ENCODE measurements at places on chromosomes 13 and 19.

DNA sequence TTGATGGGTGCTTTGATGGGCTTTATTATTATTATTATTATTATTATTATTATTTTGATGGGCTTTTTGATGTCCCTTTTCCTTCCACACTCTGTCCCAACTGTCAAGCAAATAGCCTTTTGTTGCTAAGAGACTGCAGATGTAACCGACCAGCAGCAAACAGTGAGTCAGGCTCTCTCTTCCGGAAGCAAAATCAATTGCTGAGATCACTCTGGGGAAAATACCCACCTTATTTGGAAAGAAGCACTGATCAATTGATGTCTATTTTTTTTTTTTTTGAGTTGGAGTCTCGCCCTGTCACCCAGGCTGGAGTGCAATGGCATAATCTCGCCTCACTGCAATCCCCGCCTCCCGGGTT, 2.9 kb downstream of the LDLR start:
- DNase-seq = no peak

- no peak for DNase-seq
Measured at GRCh38 chr13:71474936-71475335, 392.1 kb downstream of the DACH1 start.

GRCh38 chr13:92804926-92805325, 421.7 kb upstream of the GPC6 start:
- no peak for DNase-seq

DNA sequence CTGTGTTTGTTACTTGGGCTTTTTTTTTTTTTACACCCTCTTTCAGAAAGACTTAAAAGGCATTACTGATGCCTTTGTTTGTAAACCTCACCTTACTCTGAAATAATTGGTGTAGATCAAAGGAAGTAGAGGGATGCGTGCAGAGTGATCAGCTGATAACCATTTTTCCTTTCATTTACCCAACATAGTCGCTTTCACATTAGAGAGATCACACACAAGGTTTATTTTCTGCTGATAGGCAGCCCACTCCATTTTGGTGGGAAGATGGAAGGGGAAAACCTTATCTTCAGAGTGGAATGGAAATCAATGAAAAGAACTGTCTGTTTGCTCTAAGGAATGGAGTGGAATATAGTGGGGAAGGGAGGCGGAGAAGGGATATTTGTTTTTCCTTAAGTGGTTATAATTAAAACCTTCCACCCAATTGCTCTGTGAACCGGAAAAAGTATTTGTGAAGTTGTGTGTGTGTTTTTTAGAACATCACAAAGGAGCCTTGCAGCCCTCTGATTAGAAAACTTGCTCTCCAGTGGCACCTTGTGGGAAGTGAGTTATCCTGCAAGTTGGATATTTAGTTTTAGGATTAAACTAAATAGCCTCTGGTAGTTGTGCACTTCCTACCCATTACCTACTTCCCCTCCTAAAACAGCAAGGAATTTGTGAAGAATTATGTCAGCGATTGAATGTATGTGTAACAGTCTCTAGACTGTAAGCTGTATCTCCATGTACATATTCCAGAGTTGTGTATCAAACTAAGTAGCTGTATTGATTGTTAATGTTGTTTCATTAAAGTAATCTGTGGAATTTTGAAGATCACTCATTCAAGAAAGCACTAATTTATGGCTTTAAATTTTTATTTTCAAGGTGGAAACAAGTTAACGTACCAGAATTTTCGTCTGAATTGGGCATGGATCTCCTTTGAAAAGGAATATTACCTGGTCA, 76.8 kb downstream of the FREM2 start:
- DNase-seq = no peak

DNA sequence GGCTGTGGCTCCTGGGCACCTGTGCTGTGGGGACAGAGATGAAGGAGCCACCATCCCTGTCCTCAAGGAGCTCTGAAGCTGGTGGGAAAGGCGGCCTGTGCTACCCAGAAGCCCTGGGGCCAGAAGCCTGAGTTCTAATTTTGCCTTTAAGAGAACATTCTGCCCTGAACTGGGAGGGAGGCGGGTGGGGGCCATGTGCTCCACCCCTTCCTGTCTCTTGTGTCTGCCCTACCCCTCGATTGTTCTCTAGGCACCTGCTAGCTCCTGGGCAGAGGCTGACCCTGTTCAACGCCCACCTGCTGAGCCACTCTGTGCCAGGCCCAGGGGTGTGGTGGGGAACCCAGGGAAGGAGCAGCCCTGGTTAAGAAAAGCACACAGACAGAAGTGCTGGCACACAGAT, 5.9 kb downstream of the TRAPPC6A start:
- no peak for DNase-seq

DNA sequence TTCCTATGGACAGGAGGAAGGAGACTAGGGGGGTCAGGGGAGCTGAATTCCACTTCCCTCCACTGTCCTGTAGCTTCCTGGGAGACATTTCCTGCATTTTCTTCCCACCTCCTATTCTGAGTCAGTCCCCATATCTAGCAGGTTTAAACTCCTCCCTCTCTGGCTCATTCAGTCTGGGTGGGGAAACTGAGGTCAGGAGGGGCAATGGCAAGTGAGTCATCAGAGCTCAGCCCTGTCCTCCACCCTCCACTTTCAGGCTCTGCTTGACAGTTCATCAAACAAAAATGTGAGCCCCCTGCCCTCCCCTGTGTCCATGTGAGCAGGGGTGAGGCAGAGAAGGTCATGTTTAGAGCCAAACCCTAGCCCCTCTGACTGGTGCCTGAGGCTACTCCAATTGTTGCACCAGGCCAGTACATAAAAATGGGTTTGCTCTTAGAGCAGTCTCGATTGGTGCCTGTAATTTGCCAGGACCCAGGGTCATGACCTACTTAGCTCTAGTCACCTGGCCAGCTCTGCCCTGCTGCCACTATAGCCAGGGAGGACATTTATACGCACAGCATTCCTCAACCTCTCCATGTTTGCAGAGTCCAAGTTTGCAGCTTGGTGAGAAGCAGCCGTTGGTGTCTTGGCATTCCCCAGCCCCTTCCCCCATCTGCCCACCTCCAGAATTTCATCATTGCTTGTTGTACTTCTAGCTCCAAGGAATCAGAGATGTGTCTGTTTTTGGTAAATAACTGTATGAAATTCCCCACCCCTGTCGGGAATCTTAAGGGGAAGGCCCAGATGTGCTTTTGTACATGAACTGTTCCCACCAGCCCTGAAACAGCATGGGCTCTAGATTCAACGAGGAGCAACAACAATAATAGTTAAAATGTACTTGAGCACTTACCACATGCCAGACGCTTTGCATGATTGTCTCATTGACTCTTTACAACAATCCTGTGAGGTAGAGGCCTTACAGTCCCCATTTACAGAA, 20.7 kb downstream of the SAMD4B start:
- no peak for DNase-seq

GRCh38 chr19:48812094-48812929, 1.5 kb upstream of the BCAT2 start:
- DNase-seq = no peak

GRCh38 chr13:30179597-30180276, 127.6 kb downstream of the KATNAL1 start:
- DNase-seq = no peak

DNA sequence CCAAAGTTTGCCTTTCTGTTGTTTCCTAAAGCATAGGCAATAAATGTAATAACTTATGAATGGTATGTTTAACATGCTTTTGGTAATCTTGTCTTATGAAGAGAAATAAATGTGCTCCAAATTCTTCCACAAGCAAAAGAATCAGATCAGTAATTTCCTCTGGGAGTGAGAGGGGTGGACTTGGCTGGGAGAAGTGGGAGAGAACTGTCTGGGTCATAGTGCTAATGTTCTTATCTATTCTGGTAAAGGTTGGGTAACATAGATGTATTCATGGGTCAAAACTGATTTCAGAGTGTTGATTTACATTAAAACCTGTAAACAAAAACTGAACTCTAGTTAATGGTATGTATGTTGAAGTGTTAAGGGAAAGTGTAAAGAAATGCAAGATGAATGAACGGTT, 211.7 kb upstream of the IRS2 start:
- no peak for DNase-seq

DNA sequence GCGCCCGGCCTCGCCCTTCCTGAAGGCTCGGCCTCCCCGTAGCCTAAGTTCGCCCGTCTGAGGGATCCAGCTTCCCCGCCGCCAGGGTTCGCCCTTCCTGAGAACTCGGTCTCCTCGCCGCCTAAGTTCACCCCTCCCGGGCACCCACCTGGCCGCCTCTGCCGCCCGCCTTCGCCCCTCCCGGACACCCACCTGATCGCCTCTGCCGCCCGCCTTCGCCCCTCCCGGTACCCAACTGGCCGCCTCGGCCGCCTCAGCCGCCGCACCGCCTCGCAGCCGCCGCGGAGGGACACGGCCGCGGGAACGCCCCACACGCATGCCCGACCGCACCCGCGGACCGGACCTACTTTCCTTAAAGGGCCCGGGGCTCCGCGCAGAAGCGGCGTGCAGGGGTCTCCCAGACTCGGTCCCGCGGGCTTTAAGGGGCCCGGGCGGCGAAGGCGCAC, at the start of gene MOB3A:
TSS of gene MOB3A (minus strand) at position 293 of the 446 bp plus-strand sequence. CDS start 17,766 bp downstream, outside the sequence.
- no peak for DNase-seq

DNA sequence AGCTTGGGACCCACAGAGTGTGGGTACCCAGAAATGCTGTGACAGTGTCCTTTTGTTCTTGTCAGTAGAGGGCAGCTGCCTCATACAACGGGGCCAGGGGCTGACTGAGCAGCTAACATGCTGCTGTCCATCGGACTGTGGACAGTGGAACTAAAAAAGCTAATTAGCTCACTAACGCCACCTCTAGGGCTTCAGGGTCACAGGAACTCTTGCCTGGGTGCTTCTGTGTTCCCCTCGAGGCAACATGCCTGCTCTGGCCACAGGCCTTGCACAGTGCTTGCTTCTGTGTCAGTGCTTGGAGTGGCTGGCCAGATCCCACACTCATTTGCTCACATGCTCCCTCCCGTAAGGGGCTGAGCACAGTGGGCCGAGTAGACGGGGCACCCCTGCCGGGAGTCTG, 377.0 kb downstream of the OLFM4 start:
- DNase-seq = no peak

DNA sequence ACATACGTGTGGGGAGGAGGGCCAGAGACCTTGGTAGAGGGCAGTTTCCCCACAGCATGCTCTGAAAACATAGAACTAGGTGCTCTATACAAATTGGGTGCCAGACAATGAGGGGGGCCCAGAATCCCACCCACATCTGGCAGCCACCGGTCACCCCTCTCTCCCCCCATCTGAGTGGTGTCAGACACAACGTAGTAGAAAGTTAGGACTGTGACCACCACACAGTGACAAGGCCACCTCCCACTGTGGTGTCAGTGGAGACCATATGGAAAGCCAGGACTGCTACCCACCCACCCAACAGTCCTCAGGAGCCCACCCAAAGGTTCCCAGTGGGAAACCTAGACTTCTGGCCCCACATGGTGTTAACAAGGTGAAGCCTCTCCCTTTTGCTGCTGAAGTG, 2.1 kb upstream of the ATP4B start:
- no peak for DNase-seq

DNA sequence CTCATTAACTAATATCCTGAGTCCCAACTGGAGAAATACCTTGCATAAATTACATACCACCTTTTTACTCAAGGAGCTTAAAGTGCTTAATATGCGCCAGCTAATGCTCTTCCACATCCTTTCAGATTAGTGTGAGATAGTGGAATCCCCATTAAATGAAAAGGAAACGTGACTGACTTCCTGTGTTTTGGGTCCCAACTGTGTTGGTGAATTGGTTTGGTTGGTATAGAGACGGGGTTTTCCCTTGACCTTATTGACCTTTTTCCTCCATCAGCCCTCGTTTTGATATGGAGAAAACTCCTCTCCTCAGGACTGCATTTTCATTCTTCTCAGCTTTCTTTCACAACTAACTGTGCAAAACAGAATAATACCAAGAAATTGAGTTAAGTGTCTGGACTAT, 163.5 kb downstream of the PAN3 start:
- no peak for DNase-seq

GRCh38 chr13:86282442-86282841, 483.2 kb upstream of the SLITRK6 start:
- no peak for DNase-seq

DNA sequence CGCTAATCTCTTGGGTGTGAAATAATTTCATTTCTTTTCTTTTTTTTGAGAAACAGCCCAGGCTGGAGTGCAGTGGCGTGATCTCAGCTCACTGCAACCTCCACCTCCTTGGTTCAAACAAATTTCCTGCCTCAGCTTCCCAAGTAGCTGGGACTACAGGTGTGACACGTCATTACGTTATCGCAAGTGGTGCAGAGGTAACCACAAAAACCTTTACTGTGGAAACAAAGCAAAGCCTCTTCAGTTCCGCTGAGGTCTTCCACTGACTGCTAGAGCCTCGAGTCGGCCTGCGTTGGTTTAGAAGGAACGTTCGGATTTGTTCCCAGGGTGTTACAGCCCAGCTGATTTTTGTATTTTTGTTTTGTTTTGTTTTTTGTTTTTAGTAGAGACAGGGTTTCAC, 2.0 kb upstream of the ZNF784 start:
- DNase-seq = no peak

- no peak for DNase-seq
Measured at GRCh38 chr19:43581467-43581866, 5.9 kb downstream of the PINLYP start.

DNA sequence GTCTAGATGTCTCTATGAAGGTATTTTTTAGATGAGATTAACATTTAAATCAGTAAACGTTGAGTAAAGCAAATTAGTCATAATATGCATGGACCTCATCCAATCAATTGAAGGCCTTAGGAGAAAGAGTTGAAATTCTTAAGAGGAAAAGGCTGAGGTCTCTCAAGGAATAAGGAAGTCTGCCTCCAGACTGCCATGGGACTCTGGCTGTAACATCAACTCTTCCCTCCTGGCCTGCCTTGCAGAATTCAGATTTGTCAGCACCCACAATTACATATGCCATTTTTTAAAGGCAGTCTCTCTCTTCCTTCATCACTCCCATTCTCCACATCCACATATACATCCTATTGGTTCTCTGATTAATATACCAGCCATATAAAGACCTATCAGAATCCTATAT, 28.8 kb upstream of the INTS6 start:
- no peak for DNase-seq

GRCh38 chr13:102002287-102002686, 399.6 kb downstream of the FGF14 start:
- DNase-seq = no peak

- DNase-seq = no peak
Measured at GRCh38 chr13:84894749-84895148, 904.5 kb downstream of the SLITRK6 start.

DNA sequence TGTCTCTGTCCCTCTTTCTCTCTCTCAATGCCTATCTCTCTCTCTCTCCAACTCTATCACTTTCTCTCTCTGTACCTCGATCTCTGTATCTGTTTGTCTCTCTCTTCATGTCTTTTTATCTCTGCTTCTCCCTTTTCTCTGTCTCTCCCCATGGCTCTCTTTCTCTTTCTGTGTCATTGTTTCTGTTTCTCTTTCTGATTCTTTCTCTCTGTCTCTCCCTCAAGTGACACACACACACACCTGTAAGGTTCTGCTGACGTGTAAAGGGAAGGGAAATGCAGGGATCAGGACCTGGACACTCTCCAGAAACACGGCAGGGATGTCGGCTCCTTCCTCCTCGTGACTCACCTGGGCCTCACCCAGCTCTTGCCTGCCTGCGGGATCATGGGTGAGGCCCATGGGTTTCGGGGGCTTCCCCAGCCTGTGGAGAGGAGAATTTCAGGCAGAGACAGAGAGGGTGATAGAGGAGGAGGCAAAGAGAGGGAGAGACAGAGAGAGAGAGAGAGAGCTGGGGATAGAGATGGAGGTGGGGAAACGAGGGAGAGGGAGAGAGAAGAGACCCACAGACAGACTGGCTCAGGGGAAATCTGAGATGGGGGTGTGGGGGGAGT, 5.4 kb upstream of the PLAUR start:
- DNase-seq = no peak
